ENCODE measurements at places on chromosomes 1 and 21.

DNA sequence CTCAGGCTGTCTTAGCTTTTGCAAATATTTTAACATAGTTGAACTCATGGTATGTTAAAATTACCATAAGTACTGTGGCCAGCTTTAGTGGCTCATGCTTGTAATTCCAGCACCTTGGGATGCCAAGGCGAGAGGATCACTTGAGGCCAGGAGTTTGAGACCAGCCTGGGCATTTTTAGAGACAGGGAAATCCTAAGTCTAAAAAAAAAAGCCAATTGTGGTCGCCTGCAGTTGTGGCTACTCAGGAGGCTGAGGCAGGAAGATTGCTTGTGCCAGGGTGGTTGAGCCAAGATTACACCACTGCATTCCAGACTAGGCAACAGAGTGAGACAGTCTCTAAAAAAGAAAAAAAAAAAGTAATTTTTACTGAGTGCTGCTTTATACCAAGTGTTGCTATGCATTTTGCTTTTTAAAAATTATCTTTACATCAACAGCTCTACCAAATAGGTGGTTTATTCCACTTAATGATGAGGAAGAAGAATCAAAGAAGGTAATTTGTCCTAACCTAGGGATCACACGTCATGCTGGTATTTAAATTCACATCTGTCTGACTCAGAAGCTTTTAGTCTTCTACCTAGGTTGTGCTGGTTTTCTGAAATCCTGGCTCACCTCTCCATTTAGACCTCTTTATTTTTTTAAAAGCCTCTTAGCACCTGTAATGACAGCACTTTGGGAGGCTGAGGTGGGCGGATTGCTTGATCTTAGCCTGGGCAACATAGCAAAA is 16.8 kb downstream of the PPP1R12B start:
- DNase-seq: no peak

- DNase-seq: no peak
Measured at GRCh38 chr1:36323636-36324352, at the start of gene EVA1B. EVA1B (minus strand) TSS chr1:36323645; CDS start chr1:36323037, 608 bp downstream.

GRCh38 chr1:221664253-221664652 is 77.6 kb downstream of the DUSP10 start:
- DNase-seq: no peak

DNA sequence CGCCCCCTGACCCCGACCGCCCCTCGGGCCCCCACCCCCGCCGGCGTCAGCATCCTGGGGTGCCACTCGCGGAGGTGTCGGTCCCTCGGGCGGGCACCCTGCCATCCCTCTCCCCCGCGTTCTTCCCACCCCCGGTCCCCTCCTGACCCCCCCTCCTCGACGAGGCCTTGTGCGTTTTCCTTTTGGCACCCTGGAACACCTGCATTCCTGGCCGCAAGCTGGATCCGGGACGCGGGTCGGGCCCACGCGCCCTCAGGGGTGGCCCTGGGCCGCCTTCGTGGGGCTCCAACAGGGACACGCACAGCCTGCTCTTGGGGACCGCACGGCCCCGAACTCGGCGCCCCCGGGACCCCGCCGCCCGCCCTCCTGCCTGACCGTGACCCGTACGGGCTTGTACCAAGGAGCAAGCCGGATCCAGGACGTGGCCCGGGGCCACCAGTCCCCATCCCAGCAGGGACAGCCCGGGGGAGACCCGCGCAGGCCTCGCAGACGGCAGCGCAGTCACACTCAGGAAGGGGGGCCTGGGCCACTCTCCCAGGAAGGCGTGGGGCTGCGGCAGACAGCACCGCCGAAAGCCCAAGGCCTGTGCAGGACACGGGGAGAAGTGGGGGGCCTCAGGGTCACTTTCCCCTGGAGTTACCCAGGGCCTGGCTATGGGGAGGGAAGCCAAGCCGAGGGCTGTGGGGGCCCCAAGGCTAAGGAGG is 579 bp upstream of the SLC19A1 start:
- no peak for DNase-seq

DNA sequence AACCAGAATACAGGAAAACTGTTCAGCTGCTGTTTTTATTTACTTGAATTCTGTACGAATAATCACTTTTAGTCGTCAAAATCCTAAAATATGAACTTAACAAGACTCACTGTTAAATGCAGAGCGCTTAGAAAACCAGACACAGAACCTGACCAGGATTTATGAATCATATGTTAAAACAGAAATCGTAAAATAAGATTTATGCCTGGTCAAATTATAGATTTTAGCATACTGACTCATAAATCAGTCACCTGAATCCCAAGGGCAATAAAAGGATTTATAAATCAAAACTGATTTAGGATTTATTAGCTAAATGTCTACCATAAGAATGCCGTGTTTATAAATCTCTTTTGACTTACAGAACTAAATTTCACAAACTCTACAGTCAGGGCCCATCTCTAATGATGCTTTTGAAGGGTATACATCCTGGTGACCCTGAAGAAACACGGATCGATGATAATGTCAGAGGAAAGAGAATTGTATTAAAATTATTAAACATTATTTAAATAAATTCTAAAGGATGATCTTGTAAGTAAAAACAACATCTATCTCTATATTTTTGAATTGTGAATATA is 28.8 kb downstream of the CYYR1 start:
- no peak for DNase-seq

- DNase-seq: no peak
Measured at GRCh38 chr1:217088521-217089284, 365.5 kb upstream of the ESRRG start.

GRCh38 chr1:156895927-156896326 is 2.4 kb downstream of the PEAR1 start:
- DNase-seq: no peak

DNA sequence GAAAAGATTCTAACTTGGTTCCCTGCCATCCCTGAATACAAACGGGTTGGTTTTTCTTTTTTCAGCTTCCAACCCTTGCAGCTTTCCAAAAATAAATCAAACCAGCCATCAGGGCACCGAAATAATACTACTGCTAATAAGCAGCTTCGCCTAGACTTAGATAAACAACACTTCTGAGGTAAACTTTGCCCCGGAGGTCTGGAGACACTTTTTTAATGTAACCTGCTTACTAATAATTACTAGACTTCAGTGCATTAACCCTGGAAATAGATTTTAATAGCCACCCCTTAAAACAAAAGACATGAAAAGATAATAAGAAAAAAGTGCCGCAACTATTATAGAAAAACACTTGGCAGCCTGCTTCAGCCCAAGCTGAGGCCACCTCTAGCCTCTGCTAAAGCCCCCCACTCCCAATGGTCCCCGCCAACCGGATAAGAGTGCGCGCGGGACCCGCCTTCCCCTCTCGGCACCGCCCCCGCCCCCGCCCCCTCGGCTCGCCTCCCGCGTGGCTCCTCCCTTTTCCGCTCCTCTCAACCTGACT is 405 bp upstream of the GADD45A start:
- DNase-seq: no peak

DNA sequence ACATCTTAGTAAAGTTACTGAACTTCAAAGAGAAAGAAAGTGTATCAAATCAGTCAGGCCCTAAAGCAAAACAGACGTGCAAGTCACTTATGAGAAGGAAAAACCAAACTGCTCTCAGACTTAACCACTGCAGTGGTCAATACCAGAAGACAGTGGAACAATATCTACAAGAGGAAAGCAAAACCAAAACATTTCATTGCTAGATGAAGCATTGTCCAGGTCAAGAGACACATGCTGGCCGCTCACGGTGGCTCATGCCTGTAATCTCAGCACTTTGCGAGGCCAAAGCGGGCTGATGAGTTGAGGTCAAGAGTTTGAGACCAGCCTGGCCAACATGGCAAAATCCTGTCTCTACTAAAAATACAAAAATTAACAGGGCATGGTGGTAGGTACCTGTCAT is 82.0 kb upstream of the MROH9 start:
- no peak for DNase-seq

DNA sequence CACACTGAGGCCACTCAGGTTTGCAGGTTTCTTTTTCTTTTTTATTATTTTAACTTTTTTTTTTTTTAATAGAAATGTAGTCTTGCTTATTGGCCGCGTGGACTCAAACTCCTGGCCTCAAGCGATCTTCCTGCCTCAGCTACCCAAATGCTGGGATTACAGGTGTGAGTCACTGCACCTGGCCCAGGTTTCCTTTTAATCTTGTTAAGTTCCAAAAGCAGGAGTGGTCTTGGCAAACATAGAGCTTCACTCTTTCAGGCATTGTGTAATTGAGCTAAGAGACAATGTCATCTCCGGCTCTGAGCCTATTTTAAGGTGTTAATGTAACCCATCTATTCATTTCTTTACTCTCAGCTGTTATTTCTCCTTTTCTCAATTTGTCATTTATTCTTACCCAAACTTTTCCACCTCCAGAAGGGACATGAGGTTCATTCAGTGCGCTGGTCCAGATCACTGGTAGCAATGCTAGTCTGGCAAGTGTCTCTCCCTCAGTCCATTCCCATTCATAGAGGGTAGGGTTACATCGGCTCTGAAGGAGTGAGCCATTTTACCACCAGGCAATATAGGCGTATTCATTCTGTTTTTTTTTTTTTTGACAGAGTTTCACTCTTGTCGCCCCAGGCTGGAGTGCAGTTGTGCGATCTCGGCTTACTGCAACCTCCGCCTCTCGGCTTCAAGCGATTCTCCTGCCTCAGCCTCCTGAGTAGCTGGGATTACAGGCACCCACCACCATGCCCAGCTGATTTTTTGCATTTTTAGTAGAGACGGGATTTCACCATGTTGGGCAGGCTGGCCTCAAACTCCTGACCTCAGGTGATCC is 11.3 kb upstream of the MFSD2A start:
- DNase-seq: no peak

GRCh38 chr1:168408539-168408865 is 127.8 kb downstream of the TBX19 start:
- no peak for DNase-seq

DNA sequence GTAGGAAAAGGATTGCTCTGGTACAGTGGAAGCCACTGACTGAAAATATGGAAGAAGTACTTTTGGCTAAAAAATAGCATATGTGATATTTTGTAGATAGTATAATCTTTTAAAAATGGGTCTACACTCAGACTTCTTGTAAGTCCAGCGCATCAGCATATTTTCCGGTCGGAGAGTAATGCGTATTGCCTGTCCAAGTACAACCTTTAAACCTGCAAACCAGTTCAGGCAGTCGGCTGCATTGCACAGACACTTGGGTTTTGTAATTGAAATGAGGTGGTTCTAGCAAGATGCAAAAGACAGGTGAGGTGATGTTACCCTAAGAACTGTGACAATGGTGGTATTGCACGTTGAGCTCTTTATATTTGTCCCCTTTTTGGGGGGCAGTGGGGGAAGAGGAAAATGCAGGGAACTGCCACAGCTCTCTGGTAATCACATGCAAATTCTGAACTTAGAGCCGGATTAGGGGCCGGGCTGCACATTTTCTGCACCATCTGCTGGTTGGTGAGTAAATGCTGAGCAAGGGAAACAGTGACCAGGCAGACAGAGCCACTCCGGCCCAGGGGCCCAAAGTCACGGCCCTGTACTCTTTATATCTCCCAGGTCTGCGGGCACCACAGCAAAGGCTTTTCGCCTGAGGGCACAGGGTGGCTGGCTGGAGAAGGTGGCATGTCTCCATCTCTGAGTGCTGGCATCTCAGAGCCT is 2.3 kb downstream of the GPR137B start:
- no peak for DNase-seq

DNA sequence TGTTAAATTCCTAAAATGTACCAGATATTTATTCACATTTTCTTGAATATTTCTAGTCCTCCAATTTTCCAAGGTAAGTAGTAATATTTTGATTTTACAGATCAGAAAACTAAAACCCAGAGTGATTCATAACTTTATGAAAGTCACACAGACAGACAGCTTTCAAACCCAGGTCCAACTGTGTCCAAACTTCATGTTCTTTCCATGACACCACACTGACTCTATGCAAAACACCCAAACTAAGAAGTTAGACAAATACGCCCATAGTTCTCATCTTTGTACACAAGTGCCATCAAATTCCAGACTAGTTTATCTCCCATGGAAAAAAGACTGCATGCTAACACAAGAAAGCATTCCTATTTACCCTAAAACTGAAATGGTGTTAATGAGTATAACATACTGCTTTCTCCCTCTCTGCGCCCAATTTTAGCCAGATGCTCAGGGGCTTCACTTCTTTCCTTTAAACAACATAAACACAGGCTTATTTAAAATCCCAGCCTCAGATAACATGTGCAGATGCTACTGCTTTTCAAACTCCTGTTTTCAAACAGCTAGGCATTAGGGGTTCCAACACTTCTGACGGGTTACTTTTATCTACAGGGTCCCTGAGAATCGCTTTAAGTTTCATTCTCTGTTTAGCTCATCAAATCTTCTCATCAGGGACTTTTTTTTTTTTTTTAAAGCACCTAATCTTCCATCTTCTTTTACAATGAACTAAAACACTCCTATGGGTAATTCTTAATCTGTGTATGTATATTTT is 44.6 kb downstream of the WASF2 start:
- DNase-seq: no peak

- no peak for DNase-seq
Measured at GRCh38 chr1:159827102-159827490, 423 bp downstream of the SLAMF8 start.

- no peak for DNase-seq
Measured at GRCh38 chr1:198934901-198935305, 296.1 kb downstream of the PTPRC start.

Data from retinal pigment epithelial cell (primary cell).